NCI-H2029 treated with DMSO at 0.1 percent for 48 hours (cell line): ENCODE measurements at places on chromosomes 7 and 10.

GRCh38 chr7:129919492-129919891, 33.3 kb downstream of the UBE2H start:
- DNase-seq = no peak

- DNase-seq = no peak
Observed at GRCh38 chr10:80253266-80253962, 36.0 kb downstream of the MAT1A start.

DNA sequence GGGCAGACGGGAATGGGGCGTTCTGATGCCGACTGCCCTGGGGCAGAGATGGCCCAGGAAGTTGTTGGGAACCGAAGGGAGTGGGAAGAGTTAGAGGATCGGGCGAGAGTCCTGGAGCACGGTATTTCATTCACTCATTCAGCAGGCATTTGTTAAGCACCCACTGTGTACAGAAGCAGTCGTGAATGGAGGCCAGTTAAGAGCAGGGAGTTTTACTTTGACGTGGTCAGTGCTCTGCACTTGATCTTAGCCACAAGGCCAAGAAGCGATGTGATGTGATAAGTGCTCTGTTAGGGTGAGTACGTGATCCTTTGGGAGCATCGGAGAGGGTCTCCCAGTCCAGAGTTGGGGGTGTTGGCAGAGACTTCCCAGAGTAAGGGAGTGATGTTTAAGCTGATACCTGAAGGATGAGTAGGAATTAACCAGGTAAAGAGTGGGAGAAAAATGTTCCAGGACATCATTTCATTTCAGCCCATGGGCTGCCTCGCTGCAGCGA, 890 bp downstream of the ZFYVE27 start:
- DNase-seq = no peak

DNA sequence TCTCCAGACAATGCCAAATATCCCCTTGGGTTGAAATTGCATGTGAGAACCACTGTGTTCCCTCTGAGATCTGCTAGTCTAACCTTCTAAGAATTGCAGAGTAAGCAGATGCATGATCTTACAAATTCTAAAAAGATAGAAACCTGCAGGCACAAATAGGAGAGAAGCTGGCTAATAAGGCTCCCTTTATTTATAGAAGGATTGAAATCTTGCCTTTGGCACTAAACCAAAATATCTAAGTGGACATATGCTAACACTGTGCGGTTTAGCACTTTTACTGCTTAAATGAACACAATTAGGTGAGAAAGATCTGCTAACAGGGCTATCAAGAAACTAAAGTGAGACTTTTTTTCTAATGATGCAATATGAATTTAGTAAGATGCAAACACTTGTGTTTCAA, 225.5 kb downstream of the DOCK4 start:
- no peak for DNase-seq

- no peak for DNase-seq
Observed at GRCh38 chr10:104036069-104036384, 49.7 kb downstream of the COL17A1 start.

- no peak for DNase-seq
Observed at GRCh38 chr10:68576118-68576517, 16.0 kb downstream of the TET1 start.

GRCh38 chr7:155698633-155699032, 54.2 kb downstream of the RBM33 start:
- DNase-seq = no peak

DNA sequence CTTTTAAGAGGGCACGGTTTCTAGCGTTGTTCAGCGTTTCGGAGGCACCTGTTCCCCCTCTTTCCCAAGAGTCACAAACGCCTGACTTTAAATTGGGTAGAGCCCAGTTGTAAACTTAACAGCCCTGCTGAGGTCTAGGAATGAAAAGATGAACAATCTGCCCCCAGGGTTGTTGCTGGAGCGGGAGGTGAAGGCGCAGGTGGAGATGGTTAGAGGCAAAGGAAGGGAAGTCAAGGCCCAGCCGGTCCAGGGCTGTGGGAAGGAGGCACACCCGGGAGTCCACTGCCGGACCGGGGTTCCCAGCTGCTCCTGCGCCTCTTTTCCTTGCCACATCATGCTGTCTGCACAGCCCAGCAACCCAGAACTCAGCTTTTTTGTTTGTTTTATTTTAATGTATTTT, 770 bp downstream of the PRXL2A start:
- DNase-seq = no peak

DNA sequence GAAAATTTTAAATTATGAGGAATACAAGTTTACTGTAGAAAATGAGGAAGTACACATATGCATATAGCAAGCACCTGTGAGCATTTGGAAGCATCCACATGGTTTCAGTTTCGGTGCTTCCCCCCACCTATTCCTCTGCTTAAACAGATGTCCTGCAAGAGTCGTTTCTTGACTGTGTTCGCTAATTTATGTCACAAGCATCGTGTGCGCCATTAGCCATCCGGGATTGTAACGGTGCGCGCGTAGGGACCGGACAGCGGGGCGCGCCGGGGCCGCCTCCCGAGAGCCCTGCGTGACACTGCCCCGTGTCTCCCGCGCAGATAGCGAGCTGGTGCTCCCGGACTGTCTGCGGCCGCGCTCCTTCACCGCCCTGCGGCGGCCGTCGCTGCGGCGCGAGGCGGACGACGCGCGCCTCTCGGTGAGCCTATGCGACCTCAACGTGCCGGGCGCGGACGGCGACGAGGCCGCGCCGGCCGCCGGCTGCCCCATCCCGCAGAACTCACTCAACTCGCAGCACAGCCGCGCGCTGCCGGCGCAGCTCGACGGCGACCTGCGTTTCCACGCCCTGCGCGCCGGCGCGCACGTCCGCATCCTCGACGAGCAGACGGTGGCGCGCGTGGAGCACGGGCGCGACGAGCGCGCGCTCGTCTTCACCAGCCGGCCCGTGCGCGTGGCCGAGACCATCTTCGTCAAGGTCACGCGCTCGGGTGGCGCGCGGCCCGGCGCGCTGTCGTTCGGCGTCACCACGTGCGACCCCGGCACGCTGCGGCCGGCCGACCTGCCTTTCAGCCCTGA, 90.9 kb downstream of the NEURL1 start:
- DNase-seq = no peak

- no peak for DNase-seq
Observed at GRCh38 chr10:60846173-60846572, 67.9 kb downstream of the CDK1 start.

DNA sequence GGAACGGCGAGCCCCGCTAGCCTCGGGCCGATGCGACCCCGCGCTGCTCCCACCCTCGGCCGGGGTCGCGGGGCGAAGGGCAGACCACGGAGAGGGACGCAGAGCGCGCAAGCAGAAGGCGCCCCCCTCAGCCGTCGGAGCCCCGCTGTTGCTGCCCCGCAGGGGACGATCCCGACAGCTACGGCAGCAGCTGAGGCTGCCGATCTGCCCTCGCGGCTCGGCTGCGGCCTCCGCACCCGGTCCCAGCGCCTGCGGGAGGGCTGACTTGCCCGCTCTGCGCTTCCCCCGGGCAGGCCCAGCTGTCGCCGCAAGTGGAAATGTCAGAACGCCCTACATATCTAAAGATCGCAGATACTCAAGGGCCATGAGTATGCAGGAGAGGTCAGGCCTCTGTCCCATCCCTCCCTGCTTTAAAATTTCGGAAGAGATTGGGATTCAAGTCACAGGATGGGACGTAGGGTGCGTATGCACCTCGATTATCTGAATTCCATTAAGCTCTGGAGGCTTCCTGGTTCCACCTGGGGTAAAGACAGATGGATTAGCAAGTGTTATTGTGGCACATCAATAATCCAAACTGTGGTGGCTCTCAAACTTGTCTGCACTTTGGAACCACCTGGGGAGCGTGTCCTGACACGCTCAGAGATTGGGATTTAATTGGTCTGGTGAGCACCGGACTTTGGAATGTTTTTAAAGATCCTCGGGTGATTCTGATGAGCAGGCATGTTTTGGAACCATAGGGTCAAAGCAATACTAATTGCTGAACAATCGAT, at the start of gene CRPPA:
Gene CRPPA (minus strand): TSS at position 206 of the 770 bp plus-strand sequence. CDS start 216 bp downstream, outside the sequence.
- DNase-seq = no peak

GRCh38 chr10:33071857-33072256, 113.8 kb upstream of the ITGB1 start:
- no peak for DNase-seq

DNA sequence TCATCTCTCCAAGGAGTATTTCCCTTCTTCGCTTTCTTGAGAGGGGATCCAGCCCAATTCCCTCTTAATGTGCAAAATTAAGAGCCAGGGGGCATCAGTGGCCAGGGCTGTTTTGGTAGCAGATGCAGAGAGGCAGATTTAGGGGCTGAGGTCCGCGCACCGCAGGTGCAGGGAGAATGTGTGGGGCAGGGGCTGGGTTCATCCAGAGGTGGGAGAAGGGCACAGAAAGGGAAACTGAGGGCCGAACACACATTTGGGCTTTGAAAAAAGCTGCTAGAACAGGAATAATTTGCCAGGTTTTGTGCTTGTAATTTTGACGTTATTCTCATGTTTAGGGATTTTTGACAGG, 6.5 kb upstream of the SHH start:
- no peak for DNase-seq

DNA sequence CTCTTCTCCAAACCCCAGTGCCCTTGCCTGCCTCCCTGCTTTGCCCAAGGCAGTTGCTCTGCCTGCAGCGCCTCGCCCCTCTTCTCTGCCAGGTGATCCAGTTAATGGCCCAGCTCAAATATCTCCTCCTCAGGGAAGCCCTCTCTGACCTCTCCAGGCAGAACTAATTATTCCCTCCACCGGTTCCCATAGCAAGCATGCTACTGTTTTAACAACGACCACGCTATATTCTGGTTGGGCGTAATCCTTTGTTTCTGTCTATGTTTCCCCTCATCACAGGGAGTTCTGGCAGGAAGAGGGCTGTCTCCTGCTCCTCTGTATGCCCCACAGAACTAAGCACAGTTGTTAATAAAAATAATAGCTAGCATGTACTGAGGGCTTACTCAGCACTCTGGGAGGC, 36.8 kb upstream of the R3HCC1L start:
- peak; percentile 42 for DNase-seq

- DNase-seq = no peak
Observed at GRCh38 chr10:16119445-16119844, 259.1 kb upstream of the MINDY3 start.

- no peak for DNase-seq
Observed at GRCh38 chr7:115004121-115004520, 82.2 kb downstream of the MDFIC start.

DNA sequence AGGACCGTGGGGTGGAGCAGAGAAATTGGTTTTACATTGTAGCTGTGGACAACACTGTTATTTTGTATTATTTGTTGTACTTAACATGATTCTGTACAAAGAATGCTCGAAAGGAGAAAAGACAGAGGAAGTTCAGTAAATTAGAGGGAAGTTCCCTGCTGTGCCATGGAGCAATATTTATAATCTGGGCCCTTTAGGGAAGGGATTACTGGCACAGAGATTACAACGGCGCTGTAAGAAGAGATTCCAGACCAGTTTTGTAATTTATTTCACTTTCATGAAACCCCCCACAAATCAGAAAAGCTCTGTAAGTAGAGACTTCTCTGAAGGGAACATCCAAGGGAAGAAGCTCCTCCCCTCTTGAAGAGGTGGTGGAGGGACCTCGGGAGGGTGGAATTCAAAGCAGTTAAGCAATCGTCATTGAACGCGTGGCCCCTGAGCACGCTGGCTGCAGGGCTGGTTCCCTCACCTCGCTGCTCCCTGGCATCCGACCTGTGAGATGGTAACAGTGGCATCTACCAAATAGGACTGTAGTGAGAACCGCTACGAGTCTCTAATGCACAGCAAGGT, 113.5 kb downstream of the KLF6 start:
- no peak for DNase-seq

DNA sequence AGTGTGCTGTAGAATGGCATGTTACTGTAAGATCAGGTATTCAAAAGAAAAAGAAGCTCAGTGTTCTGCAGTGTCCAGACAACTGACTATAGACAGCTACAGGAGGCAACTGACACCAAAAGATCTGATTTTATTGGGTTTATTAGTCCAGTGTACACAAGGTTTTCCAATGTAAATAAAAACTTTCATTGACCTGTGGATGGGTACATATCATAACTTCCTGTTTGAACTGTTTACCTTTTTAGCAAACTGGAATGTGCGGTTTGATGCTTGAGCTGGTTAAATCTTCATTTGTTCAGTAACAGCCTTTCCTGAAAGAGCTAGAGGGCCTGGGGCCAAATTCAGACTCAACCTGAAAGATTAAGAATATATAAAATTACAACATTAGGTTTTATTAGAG, 172.6 kb upstream of the SP8 start:
- DNase-seq = no peak

GRCh38 chr7:23298141-23298881, 828 bp upstream of the MALSU1 start:
- DNase-seq = no peak

DNA sequence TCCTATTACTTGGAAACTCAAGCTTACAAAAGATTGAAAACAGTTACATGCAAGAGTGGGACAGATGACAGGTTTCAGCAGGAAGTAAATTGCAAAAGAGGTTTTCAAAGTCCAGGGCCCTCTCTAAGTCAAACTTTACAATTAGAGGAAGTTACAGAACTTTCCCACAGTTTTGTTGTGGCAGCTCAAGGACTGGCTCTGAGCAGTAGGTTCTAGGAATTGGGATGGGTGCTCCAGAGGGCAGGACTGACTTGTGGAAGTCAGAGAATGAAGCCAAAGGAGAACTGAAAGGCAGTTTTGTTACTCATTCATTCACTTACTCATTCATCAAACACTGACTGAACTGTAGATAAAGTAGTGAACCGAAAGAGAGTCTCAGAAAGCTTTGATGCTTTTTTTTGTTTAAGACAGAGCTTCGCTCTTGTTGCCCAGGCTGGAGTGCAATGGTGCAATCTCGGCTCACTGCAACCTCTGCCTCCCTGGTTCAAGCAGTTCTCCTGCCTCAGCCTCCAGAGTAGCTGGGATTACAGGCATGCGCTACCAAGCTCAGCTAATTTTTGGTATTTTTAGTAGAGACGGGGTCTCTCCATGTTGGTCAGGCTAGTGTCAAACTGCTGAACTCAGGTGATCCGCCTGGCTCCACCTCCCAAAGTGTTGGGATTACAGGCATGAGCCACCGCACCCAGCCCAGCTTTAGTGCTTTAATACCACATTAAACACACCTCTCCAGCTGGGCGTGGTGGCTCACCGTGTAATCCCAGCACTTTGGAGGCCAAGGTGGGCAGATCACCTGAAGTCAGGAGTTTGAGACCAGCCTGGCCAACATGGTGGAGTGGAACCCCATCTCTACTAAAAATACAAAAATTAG, 66.8 kb upstream of the CCNJ start:
- DNase-seq = no peak
